ENCODE measurements at places on chromosomes 13 and 19.

GRCh38 chr13:27264181-27264580 lies 6.4 kb upstream of the RASL11A start:
- DNase-seq = no peak

GRCh38 chr13:32087955-32088747 lies 56.6 kb downstream of the FRY start:
- no peak for DNase-seq

DNA sequence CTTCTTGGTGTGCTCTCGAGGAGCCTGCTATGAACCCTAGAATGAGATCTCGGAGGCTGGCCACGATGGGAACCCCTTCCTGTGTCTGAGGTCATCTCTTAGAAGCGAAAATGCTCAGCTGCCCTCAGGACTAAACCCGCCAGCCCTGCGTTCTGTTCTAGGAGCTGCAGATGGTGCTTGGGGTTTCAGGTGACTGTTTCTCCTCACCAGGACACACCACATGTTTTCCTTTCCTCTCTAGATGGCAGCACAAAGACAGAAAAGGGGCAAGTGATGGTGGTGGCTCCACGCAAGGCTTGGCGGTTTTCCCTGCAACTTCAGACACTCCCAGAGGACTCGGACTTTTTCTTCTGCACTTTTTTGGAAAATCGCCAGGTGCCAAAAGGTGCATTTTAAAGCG lies 60.1 kb downstream of the RNASEH2B start:
- peak; percentile 26 for DNase-seq

- no peak for DNase-seq
Measured at GRCh38 chr19:34507414-34508067, 26.0 kb downstream of the WTIP start.

GRCh38 chr19:57302020-57302465 lies 18.2 kb upstream of the ZNF543 start:
- no peak for DNase-seq

DNA sequence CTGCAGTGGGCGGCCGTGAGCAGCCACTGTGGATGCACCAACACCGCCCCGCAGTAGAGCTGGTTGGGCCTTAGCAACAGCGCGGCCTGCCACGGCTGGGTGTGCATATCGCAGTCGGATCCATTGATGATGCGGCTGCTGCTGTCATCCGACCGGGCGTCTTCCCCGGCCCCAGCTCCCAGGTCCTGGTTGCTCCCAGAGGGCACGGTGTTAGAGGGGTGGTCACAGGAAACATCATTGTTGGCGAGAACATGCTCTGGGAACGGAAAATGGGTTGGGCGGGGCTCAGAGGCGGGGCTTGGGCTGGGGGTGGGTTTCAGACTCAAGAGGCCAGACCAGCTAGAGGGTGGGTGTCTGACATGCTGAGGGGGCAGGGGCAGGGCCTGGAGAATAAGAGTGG lies 3.0 kb downstream of the KLK5 start:
- no peak for DNase-seq

DNA sequence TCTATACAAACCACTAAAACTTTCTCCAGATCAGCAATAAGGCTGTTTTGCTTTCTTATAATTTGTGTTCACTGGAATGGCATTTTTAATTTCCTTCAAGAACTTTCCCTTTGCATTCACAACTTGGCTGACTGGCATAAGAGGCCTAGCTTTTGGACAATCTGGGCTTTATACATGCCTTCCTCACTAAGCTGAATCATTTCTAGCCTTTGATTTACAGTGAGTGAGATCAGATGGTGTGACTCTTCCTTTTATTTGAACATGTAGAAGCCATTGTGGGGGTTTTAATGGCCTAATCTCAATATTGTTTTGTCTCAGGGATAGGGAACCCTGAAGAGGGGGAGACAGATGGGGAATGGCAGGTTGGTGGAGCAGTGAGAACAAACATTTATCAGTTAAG lies 82.7 kb downstream of the FOXO1 start:
- no peak for DNase-seq

GRCh38 chr13:22880741-22881720 lies 299.7 kb upstream of the SGCG start:
- no peak for DNase-seq

DNA sequence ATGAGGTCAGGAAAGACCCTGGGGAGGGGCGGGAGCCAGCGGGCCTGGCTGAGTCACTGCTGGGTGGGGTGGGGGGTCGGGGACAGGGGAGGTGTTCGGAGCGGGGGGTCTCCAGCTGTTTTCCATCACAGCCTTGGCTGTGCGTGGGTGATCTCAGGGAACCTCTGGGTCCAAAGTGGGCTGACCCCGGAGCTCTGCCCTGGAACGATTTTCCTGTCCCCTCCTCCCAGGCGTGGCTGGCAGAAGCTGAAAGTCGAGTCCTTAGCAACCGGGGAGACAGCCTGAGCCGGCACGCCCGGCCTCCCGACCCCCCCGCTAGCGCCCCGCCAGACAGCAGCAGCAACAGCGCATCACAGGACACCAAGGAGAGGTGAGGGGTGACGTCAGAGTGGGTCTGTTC lies 10.6 kb downstream of the TRIP10 start:
- no peak for DNase-seq

DNA sequence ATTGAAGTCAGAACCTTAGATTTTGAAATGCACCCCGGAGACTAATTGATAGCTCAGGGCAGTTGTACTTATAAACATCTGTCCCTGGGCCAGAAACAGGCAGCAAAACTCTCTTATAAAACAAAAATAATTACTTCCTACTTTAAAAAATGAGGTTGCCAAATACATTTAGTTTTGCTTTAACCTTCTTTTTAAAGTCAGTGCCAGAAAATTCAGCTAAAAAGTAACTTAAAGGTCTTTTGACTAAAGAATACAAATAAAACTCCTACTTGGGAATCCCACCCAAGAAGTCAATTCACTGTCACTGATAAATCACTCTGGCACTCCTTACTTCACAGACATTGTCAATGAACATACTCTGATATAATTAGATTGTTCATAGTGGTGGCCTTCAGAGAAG lies 60.7 kb downstream of the DOCK9 start:
- no peak for DNase-seq

GRCh38 chr19:55492362-55492944 lies 4.2 kb downstream of the SSC5D start:
- DNase-seq = no peak

DNA sequence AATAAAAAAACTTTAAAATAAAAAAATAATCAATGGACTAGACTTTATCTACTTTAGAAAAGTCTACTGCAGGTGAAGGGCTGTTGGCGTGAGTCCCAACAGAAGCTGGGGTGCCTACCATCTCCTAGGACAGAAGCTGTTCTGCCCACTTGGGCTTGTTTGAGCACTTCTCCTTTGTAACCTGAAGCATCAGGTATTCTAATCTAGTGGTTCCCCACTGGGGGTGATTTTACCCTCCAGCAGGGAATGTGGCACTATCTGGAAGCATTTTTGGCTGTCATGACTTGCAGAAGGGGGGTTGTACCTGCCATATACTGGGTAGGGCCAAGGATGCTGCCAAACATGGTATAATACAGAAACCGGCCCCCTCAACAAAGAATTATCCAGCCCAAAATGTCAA lies 16.2 kb upstream of the DOCK9 start:
- no peak for DNase-seq

GRCh38 chr19:1766800-1767352 lies 13.6 kb downstream of the ONECUT3 start:
- DNase-seq = no peak

GRCh38 chr13:33639626-33640080 lies 178.3 kb upstream of the RFC3 start:
- no peak for DNase-seq

- DNase-seq = peak; percentile 63
Measured at GRCh38 chr19:2053601-2054389, 2.8 kb upstream of the MKNK2 start.

- peak; percentile 59 for DNase-seq
Measured at GRCh38 chr19:42121656-42122069, 10.6 kb downstream of the POU2F2 start.

GRCh38 chr19:15298847-15299567 lies 33.3 kb downstream of the BRD4 start:
- DNase-seq = no peak

GRCh38 chr13:93951108-93951507 lies 528.4 kb downstream of the DCT start:
- DNase-seq = no peak

DNA sequence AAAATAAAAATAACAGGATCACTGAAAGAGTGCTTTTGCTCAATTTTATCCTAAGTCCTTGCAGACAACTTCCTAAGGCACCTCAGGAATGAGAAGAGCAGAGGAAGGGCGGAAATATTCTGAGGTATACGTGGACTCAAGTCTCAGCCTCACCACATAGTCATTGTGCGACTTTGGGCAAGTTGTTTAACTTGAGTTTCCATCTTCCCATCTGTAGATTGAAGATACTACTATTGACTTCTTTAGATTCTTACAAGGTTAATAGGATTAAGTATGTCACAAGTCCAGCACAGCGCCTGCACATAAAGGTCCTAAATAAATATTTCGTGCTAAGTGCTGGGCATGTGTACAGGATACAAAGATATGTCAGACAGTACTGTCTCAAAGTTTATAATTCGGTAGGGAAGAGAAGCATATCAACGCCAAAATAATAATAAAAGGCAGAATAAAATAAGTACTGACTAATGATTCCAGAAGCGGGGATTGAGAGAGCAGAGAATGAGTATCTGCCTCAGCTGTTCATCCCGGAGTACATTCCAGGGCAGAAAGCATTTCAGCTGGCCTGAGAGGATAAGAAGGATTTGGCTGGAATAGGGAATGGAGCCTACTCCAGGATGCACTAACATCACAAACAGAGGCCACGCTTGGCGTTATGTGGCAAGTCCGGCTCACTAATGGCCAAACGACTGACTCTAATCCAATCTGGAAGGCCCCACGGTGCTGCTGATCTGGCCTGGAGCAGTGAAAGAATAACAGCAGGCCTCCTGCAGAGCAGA lies 139.7 kb downstream of the FLT1 start:
- no peak for DNase-seq

- no peak for DNase-seq
Measured at GRCh38 chr13:48770372-48770771, 116.6 kb downstream of the CYSLTR2 start.

Data from transverse colon (tissue), 4 donors.